ENCODE measurements at places on chromosomes 12 and 14.

DNA sequence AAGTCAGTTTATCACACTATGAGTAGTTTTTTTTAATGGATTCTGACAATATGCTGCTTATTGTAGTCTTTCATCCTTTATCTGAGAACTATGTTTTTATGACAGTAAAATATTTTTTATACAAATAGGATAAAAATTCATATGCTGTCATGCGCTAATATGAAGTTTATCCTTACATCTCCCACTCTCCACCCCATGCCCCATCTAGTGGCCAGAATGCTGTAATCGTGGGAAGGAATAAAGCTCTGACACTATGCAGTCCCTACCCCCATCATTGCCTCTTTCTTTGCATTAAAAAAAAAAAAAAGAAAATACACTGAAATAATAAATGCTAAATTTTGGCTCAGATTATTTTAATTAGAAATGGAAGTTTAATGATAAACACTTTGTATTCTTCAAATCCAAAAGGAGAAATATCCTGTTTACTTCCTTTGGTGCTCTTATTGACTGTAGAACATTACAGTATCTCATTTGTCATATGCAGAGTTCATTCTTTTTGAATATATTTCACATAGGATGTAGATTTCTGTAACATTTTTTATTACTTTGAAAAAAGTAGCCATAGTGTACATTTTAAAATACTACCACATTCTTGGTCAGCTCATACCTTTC, 145.9 kb upstream of the SLCO1C1 start:
- DNase-seq = no peak

- no peak for DNase-seq
Observed at GRCh38 chr12:66297923-66298322, 4.4 kb upstream of the HELB start.

GRCh38 chr14:61355892-61356325, 34.5 kb downstream of the PRKCH start:
- DNase-seq = peak; percentile 92

- DNase-seq = peak; percentile 93
Observed at GRCh38 chr12:130161261-130162243, 712 bp upstream of the FZD10 start.
